ENCODE measurements at places on chromosomes 12 and 14.
A peak's percentile ranks its signal among the peaks of the same experiment; 100 is the strongest.

- no peak for DNase-seq
Measured at GRCh38 chr12:127723251-127723650, 543.7 kb upstream of the TMEM132C start.

- no peak for DNase-seq
Measured at GRCh38 chr12:99436584-99436983, 211.0 kb upstream of the GARIN6 start.

- no peak for DNase-seq
Measured at GRCh38 chr14:61644175-61644574, 51.1 kb upstream of the HIF1A start.

- no peak for DNase-seq
Measured at GRCh38 chr12:29503283-29503682, 5.8 kb upstream of the OVCH1 start.

- DNase-seq: no peak
Measured at GRCh38 chr12:32116897-32117296, 10.2 kb downstream of the BICD1 start.

DNA sequence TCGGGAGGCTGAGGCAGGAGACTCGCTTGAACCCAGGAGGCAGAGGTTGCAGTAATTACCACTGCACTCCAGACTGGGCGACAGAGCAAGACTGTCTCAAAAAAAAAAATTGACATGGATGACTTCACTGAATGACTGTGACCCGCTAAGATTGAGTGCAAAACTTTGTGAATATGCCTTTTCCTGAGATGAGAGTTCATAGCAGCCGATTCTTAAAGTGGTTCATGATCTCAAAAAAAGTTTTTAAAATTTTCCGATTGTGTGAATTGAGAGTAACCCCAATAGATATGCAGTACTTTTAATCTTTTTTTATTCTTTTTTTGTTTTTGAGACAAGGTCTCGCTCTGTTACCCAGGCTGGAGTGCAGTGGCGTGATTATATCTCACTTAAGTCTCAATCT lies 1.2 kb downstream of the TCTN1 start:
- no peak for DNase-seq

- DNase-seq: no peak
Measured at GRCh38 chr12:32561931-32562341, 117.2 kb upstream of the DNM1L start.

DNA sequence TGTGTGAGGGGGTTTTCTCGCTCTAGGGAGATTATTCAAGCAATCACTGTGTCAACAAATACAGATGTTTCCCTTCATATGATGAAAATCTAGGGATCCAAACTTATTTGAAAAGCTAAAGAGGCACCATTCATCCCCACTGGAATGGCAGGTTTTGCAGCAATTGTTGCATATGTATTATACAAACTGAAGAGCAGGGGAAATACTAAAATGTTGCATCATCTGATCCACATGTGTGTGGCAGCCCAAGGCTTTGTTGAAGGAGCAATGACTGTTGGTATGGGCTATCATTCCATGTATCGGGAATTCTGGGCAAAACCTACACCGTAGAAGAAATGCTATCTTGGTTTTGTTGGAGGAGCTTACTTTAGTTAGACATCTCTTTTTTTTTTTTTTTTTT lies 4.1 kb upstream of the PRPF40B start:
- no peak for DNase-seq

DNA sequence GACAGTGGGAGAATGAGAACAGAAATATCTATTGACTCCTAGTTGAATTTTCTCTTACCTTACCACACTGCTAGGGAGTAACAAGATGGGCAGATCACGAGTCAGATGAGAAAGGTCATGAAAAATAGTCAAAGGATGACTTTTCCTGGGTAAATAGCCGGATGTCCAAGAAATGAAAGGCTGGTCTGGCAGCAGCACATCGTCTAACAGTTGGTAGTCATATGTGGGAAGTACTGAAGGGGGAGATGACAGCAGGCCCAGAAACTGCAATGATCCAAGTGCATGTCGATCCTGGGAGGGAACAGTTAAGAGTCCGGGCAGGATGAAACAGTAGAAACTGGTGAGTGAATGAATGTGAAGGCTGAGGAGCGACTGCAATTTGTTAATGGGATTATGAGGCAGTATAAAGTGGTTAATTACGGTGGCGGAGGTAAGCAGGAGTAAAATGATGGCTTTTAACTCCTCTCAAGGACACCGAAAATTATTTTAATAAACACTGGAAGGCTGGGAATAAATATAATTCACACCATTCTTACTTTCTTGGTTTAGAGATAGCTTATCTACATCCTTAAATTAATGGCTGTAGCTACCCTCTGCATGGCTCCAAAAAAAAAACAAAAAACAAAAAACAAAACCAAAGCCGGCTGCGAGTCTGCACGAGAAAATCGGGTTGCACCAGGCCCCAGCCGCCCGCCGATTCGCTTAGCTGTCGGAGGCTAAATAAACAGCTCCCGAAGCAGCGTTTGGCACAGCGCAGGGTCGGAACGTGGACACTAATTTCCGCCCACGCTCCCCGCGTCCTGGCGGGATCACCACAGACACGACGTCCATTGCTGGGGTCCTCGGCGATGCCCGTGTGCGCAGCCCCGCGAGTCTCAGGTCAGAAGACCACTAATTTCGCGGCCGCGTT lies 1.0 kb upstream of the ERC1 start:
- DNase-seq: peak; percentile 40

- no peak for DNase-seq
Measured at GRCh38 chr12:66189486-66189843, 451 bp downstream of the IRAK3 start.

- DNase-seq: no peak
Measured at GRCh38 chr12:114670291-114670980, 13.5 kb downstream of the TBX3 start.

DNA sequence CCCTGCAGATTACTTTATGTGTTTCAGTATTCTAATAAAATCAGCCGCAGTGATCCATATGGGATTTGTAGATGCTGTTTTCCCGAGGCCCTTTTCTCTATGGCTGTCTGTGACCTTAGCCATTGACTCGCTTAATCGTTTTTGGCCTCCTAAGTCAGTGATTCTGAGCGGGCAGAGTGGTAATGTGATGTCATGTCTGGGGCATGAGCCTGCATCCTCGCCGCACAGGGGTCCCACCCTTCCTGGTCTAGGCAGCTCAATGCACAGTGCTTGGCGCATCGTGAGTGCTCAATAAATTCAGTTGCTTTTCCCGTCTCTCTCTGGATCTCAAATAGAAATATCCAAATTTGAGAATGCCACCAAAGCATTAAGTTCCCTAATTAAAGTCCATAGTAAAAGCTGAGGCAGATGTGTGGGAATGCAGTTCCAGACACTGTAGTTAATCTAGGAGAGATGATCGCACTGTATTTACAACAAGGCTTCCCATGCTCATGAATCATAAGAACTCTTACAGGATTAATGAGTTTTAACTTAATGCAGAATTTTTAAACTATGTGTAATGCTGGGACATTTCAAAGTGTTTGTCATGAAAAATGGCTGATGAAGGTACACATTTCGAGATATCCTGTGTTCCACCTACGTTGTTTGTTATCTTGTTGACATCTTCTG lies 29.3 kb downstream of the HMGA2 start:
- DNase-seq: no peak

GRCh38 chr12:68139941-68140340 lies 19.6 kb downstream of the IFNG start:
- DNase-seq: no peak

- peak; percentile 73 for DNase-seq
Measured at GRCh38 chr12:68932961-68933893, at the start of gene CPM. Gene CPM, minus strand, starts transcription at chr12:68933171. Its CDS starts 334 bp downstream, at chr12:68932837.

DNA sequence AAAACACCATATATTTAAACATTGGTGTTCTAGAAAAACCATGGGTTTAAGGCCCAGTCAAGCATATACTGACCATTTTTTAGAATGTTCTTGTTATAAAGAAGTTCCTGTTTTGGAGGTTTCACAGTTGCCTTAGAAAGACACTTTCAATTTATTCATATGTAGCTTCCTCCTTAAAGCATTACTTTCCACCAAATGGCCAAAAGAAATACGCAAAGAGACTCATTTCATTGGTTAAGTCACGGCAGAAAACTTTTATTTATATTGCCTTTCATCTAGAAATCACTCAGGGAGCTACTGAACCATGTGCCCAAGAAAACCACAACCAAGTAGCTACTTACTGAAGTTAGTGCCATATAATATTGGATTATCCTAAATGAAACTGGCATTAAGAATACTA lies 40.0 kb downstream of the MYBPC1 start:
- DNase-seq: no peak

DNA sequence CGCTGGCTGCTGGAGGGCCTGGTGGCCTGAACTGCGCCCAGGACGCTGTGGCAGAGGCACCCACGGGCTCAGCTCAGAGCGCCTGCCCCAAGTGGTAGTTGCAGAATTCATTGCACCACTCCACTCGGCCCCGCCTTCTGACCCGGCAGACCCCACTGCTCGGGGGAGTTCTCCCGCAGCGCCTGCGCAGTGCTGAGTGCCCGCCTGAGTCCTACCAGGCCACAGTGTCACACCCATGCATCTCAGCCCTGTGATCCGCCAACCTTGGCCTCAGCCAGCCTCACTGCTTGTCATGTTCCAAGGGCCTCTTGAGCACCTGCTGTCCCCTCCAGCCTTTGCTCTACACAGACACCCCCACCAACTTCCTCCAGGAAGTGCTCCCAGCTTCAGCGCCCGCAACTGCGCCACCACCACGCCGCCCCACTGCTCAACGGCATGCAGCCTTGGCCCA lies 12.2 kb downstream of the DEGS2 start:
- peak; percentile 72 for DNase-seq

GRCh38 chr12:113768850-113769249 lies 197.3 kb downstream of the RBM19 start:
- no peak for DNase-seq

- DNase-seq: no peak
Measured at GRCh38 chr14:24887623-24888304, 162.2 kb downstream of the STXBP6 start.

DNA sequence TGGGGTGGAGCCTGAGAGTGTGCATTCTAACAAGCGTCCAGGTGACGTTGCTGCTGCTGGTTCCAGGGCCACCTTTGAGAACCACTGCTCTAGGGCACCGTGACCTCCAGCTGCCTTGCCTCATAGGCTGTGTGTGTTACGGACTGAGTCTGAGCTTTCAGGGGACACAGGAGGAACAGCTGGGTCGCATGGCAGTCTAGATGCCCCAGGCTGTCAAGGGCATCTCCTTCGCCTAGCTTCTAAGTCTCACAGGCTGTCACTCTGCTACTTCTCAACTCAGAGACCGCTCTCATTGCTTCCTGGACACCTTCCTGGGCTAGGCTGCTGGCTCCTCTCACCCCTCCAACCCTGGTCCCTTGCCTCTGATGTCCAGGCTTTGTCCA lies 965 bp downstream of the KRT73 start:
- no peak for DNase-seq

GRCh38 chr14:89614009-89614691 lies 197.1 kb upstream of the FOXN3 start:
- peak; percentile 21 for DNase-seq

DNA sequence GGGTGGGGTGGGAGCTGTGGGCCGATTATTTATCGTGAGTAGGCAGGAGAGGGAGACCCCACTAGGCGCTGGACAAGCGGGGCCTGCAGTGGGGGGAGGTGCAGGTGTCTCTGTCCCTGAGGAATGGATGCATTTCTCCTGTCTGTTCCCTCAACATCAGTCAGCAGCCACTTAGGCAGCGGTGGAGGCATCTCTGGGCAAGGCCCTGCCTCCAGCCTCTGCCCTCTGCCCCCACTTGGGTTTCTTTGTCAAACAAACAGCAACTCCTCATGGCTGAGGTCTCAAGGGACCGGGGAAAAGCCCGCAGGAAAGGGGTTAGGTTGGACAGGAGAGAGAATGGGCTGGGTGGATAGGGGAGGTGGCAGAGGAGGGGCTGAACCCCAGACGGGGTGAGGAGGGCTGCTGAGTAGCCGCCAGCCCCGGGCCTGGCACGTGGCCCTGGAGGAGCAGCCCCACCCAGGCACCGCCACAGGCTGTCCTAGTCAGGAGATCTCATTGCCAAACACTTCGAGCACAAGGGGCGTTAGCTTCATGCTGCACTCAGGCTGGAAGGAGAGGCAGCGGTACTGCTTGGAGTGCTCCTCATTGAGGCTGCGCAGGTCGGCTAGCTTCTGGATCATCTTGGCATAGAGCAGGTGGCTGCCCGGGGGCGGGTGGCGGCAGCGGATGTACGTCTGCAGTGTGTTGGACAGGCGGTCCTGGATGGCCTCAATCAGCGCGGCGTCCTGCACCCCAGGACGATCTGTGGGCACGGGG lies 24.7 kb upstream of the HDAC7 start:
- no peak for DNase-seq

GRCh38 chr14:53735916-53736315 lies 220.7 kb downstream of the BMP4 start:
- DNase-seq: no peak

DNA sequence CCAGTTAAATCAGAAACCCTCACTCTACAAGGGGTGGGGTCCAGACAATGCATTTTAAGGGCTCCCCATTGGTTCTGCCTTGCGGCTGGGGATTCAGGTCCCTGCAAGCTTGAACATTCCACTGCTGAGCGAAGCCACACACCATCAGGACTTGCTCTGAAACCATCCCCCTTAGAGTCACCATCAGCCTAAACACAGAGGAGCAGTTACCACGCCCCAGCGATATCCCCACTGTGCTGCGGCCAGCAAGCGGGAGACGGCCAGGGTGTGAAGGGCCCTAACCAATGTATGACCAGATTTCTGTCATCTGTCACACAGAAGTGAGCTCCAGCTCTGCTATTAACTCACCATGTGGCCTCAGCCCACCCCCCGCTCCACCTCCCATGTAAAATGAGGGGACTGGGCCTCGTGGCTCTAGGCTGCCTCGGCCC lies 29.7 kb downstream of the CCDC88C start:
- DNase-seq: no peak

GRCh38 chr14:48890333-48890732 lies 695.8 kb downstream of the RPS29 start:
- no peak for DNase-seq

DNA sequence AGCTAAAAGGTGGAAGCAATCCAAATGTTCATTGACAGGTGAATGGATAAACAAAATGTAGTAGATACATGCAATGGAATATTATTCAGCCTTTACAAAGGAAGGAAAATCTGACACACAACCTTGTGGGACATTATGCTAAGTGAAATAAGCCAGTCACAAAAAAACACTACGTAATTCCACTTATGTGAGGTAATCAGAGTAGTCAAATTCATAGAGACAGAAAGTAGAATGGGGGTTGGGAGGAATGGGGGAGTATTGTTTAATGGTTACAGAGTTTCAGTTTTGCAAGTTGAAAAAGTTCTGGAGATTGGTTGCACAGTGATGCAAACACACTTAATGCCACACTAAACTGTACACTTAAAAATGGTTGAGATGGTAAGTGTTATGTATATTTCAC lies 62.8 kb downstream of the LIN52 start:
- no peak for DNase-seq

DNA sequence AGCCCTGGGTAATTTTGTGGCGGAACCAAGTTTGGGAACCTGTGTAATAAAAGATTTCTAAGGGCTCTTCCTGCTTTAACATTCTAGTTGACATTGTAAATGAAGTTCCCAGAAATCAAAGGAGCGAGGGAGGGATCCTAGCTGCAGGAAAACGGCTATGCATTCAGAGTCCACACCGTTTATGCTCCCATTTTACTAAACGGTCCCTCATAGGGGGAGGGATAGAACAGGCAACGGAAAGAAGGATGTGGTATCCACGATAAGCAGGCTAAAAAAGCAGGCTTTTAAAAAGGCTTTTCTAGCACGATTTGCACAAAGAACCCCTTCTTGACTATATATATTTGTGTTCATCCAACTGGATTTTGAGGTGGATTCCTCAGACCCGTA lies 559 bp downstream of the SYNJ2BP start:
- DNase-seq: no peak

GRCh38 chr14:28102001-28102400 lies 664.6 kb upstream of the FOXG1 start:
- DNase-seq: no peak

GRCh38 chr12:126668961-126669360 lies 1598.0 kb upstream of the TMEM132C start:
- no peak for DNase-seq

Measured in CD4-positive, alpha-beta T cell treated with Interleukin-1 beta for 1 hour (primary cell).